ENCODE measurements at places on chromosomes 7 and 10.

DNA sequence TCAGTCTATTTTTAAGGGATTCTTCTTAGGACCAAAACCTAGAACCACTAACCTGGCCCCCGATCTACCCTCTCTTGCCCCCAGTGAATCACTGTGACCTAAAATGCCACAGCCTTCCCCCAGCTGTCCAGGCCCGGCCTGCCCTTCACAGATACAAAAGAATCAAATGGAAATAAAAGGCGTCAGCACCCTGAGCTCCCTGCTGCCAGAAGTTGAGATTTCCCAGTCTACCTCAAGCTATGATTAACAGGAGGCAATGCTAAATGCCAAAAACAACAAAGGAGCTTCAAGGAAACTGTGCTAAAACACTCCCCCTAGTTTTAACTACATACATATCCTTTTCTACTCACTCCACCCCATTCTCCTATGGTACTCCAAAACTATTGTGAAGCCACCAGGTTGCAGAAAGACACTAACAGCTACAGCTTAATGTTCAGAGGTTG, 67.8 kb downstream of the GSAP start:
- DNase-seq: no peak

- DNase-seq: no peak
These were observed 82.6 kb downstream of the ATE1 start for GRCh38 chr10:121845044-121845784.

DNA sequence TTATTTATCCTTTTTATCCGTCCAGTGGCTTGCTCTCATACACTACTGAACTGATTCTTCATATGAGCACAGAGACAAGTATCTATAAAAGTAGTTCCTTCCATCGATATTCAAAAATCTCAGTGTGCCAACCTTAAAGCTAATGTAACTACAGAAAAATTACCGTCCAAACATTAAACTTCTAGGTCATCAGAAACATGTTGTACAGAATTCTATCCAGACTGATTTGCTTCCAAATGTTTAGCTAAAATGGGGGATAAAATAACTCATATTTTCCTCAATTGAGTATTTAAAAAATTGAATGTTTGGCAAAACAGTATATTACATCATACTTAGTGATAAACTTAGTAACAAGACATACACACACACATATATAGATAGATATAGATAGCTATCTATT, 584.7 kb upstream of the SEMA3D start:
- DNase-seq: no peak

DNA sequence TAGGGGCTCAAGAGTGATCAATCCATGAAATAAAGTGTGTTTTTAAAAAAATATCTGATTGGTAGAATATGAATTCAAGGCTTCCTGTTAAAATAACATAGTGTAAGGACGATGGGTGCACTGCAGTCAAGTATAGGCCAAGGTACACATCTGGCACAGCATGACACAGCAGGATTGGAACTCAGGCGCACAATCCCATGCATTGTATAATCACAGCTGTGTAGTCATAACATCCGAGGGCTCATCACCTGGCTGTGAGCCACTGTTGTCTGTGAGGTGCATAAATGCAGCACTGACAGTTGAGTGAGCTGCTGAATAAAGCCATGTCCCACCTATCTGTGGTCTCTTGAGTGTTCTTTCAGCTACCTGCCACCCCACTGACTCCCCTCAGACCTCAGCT, 142.3 kb upstream of the HPS1 start:
- no peak for DNase-seq

GRCh38 chr10:49628599-49628998, 14.8 kb downstream of the CHAT start:
- no peak for DNase-seq

GRCh38 chr10:122140941-122141623, 130.0 kb upstream of the BTBD16 start:
- no peak for DNase-seq

GRCh38 chr10:97715259-97715874, 1.8 kb downstream of the MARVELD1 start:
- DNase-seq: no peak

Measured in D721Med (cell line).